Lung (tissue), 17 donors: ENCODE measurements at places on chromosomes 2 and 18.
A peak's percentile ranks its signal among the peaks of the same experiment; 100 is the strongest.

DNA sequence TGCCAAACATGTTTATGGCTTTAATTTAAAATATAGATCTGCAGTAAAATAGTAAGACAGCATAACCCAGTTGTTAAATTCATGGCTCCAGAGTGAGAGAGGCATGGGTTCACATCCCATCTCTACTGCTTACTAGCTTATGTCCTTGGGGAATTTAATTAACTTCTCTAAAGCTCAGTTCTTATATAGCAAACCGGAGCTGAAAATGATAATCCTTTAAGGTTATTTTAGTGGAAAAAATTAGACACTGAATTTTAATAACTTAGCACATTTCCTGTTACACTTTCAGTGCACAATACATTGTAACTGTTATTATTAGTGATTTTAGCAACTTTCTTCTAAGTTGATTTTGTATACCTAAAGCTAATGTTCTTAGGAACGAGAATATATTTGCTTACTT is 14.8 kb downstream of the SCN9A start:
- no peak for DNase-seq

DNA sequence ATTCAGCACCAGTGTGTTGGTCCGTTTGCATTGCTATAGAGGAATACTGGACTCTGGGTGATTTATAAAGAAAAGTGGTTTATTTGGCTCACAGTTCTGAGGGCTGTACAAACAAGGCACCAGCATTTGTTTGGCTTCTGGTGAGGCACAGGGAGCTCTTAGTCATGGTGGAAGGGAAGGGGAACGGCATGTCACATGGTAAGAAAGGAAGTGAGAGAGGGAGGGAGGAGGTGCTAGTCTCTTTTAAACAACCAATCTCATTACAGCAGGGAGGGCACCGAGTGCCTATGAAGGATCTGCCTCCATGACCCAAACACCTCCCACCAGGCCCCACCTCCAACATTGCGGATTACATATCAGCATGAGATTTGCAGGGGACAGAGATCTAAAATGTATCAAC is 143.9 kb upstream of the DLX2 start:
- DNase-seq: no peak

GRCh38 chr2:179825494-179825893 is 35.9 kb downstream of the ZNF385B start:
- DNase-seq: no peak

DNA sequence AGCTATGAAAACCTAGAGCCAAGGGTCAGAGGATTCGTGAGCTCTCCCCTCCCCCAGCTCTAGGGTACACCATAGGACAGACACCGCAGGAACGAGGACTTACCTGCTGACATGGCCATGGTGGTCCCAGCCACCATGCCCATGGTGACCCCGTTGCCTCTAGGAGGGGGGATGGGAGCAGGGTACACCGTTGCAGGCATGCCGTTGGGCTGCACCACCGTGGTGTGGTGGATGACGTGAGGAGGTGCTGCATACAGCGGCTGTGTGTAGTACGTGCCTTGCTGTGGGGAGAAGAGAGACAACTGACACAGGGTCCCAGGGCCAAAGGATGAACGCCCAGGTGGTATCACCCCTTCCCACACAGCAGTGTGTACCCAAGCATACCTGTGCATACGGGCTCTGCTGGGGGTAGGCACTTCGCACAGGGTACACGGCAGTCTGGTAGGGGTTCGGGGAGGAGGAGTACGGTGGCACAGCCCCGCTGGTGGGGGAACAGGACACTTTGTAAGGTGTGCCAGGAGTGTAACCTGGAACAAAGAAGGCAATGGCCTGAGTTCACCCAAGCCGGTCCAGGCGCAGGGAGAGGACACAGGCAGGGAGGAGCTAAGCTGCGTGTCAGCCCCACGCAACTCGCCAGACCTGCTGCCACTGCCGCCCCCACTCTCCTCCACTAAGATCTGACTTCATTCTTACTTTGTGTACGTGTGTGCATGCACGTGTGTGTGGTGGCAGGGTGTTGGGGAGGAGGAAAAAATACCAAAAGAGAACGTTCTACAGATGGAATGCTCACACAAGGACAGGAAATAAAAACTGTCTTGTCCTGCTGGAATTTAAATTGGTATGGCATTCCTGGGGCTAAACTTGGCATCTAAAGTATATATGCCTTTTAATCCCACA is 37.8 kb downstream of the FAM168B start:
- DNase-seq: no peak

DNA sequence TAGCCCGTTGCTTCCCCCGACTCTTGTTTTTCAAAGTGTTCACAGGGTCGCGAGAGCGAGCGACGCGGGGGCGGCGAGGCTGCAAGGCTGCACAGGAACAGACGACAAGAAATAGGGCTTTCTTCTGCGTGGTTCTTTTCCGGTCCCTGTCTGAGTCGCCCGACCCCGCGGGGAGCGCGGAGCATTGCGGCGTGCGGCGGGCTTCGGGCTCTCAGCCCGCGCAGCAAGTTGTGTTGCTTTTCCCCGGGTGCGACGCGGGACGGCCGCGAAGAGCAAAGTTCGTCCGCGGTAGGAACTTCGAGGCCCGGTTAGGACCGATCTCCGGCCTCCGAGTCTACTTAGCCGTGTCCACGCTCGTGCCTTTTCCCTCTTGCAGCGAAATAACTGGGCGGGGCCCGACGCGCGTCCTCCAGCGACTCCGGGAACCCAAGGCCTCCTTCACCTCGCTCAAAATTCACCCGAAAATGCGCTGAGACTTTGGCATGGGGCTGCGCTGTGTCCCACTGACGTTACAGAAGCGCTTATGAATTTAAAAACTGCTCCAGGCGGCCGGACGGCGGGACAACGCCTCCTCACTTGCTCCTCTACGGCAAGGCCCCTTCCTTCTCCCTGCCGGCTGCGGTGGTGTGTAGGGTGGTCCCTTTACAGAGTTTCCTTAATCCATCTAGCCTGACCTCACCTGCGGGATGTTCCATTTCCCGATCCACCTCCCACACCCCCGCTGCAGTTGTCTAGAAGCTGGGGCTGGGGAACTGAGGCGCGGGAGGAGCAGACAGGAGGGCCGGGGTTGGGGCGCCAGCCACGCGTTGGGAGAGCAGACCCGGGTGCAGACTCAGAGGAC is 1.5 kb upstream of the BCL2L11 start:
- DNase-seq: peak; percentile 44
